Bone marrow (tissue), 2 donors: ENCODE measurements at places on chromosomes 5 and 9.
A peak's percentile ranks its signal among the peaks of the same experiment; 100 is the strongest.

DNA sequence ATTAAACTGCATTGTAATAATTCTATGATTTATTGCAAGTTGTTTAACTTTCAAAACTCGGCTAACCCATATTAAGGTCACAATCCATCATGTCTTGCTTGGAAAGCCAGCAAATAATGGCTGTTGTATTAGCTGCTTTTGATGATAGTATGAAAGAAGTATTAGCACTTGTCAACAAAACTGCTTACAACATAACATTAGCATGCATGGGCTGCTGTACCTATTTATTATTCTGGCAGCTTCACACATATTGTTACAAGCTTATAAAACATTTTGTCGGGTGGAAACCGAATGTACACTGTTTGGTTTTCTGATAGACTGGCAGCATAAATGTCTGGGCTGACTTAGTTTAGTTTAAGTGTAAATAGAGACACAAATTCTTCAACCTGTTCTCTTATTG is 378.3 kb downstream of the KIAA0825 start:
- no peak for DNase-seq

DNA sequence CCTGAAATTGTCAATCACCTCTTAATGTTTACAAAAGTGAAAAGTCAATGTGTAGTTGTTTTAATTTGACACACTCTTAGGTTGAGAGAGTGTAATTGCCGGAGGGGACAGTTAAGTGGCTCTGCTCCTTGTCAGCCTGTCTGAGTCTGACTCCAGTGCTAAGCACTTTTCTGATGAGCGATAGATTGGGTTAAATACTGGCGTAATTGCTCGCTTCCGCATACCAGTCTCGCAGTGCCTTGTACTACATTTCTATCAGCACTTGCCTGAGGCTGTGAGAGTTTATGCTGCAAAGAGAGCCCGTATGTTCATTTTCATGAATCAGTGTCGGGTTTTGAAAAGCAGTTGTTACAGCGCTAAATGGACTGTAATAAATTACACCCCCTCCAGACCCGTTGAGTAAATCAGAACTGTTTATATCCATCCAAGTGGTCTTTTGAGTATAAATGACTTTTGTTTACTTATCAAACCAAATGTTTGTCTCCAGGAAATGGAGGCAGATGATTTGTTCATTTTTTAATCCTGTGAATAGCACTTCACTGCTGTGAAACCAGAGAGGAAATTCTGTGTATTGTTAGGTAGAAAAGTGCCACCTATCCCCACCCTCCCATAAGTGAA is 41.0 kb upstream of the DMRT3 start:
- no peak for DNase-seq

- no peak for DNase-seq
Measured at GRCh38 chr9:89845862-89846261, 241.1 kb downstream of the GADD45G start.

DNA sequence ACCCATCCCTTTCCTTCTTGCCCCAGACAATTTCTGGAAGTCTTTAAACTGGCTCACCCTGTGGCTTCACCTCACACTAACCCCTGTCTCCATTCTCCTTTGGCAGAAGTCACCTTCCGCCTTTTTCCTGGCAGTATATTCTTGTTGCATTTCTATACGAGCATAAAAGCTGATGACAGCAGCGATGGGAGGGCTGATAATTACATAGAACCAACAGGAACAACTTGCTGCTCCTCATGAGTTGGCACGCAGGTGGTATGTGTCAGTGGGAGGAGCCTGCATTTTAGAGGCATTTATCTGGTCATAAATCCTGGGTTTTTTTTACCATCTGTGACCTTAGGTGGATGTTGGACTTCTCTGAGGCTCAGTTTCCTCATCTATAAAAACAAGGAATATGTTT is 61.4 kb upstream of the CKMT2 start:
- no peak for DNase-seq

DNA sequence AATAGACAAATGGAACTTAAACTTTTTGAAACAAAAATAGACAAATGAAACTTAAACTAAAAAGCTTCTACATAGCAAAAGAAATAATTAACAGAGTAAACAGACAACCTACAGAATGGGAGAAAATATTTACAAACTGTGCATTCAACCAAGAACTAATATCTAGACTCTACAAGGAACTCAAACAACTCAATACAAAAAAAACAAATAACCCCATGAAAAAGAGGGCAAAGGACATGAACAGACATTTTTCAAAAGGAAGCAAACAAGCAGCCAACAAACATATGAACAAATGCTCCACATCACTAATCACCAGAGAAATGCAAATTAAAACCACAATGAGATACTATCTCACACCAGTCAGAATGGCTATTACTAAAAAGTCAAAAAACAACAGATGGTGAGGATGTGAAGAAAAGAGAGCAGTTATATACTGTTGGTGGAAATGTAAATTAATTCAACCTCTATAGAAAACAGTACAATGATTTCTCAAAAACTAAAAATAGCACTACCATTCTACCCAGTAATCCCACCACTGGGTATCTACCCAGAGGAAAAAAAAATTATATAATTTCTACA is 170.8 kb upstream of the RGMB start:
- no peak for DNase-seq

GRCh38 chr5:52073993-52074689 is 690.9 kb downstream of the ISL1 start:
- no peak for DNase-seq

GRCh38 chr5:126987271-126987899 is 43.0 kb downstream of the MARCHF3 start:
- no peak for DNase-seq

DNA sequence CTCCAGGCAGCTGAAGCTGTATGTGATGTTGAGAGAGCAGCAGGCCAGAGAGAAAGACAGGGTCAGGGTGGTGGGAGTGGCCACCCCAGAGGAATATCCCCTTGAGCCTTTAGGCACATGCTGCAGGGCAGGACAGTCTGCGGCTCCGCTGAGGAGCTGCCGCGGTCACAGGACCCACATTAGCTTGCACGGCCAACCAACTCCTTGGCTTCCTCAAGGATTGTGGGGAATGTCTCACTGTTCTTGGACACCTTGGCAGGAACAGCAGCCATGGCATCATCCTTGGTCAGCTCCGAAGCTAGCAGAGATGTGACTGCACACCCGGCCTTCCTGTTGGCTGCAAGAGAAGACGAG is 27.8 kb downstream of the PCDHGC5 start:
- DNase-seq = no peak

- DNase-seq = peak; percentile 66
Measured at GRCh38 chr5:1344975-1345838, at the start of gene CLPTM1L. TSS of gene CLPTM1L (minus strand) at chr5:1345099. CDS start at chr5:1344841, 258 bp downstream.

- DNase-seq = no peak
Measured at GRCh38 chr5:57887851-57888621, 405.4 kb upstream of the ACTBL2 start.

DNA sequence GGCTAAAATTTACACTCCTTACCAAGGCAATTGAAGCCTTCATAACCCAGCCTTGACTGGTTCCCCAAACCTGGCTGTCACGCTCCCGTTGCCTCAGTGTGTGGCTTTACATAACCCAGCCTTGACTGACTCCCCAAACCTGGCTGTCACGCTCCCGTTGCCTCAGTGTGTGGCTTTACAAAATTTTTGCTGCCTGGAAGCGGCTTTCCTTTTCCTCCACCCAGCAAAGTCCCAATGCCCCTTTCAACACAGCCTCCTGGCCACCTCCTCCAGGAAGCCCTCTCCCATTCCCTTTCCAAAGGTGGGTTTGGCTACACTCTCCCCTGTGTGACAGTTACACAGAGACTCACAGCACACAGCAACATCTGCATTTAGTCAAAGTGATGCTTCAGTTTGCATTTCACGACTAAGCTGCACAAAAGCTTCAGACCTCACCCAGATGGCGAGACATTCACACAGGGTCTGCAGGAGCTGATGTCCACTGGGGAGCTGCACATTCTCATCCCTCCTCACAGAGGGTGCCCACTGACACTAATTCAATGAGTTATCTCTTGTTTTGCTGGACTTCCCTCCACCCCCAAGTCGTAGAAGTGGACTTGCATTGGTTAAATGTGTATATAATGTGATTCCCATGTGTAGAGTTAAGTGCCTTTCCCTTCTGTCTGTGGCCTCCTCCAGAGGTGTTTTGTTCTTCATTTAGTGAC is 156.6 kb upstream of the PHYKPL start:
- no peak for DNase-seq
